ENCODE measurements at places on chromosomes 1 and 21.

DNA sequence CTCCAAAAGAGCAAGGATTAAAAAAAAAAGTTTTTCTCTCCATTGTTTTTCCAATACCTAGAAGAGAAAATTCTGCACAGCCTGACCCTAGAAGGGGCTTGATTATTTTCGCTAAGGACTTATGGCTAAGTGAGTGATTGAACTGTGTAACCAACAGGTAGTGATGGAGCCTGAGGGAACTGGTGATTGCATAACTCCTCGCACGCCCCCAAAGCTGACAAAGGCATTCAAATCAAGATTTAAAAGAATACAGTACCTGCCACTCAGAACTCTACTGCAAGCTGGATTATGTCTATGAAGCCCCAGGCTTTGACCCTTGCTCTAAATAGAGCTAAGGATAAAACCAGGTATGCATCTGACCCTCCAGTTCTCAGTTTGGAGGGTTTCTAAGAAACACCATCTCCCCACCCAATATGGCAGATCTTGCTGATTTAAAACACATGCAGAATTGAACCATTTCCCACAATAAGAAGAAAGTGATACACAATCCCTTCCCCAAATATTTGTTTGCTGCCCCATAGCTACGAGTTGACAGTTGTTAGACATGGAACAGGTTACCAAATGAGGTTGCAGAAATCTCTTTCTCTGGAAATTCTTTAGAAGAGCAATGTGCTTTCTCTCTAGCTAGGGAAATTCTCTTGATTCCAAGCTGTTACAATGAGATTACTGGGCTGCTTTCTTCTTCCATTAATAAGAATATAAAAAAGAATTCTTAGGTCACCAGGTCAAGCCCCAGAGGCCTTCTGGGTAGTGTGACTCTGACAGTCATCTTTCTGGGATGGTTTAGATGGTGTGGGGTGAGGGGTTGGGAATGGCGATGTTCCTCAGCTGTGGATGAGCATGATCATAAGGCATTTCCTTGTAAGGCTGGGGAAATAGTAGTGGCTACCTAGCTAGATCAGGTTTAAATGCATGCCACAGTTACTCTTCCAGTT lies 35.1 kb downstream of the FGGY start:
- no peak for DNase-seq

DNA sequence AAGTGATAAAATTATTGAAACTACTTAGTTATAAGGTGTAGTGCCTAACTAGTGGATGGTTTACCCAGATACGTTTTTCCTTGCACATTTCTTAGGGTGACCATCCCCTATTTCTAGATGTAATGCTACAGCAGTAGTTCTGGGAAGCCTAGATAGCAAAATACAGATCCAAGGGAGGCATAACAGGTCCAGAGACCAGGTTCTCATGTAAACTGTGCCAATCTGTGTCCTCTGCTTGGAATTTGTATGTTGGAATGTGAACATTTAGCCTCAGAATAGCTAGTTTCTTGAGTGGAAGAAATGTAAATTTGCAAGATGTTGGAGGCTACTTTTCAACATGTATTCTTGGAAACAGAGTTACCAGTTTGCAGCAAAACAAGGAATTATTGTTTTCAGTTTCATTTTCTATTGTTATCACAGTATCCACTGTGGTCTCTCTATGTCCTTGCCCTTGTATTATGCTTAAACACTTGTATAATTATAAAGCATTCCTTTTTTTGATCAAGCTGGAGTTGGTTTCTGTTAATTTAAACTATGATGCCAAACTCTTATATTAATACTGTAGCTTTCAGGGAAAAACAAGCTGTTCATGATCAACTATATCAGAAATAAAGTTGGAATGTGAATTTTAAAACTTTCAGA lies 102.0 kb upstream of the BRINP3 start:
- DNase-seq: no peak

DNA sequence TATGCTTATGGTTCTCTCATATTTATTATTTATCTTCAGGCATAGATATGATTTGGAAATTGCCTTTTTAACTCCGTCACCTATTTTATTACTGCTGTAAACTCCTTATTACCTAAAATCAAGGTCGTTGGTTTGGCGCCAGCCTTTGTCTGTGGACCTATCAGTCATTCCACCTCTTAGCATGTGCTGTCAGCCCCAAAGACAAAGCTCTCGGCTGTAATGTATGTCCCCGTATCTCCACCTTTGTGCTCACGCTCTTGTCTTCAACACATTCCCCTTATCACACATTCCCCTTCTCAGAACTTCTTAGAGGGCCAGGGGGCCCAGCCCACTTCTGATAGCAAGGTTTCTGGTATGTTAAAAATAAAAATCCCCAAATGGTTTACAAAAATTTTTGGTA lies 342.2 kb downstream of the RYR2 start:
- no peak for DNase-seq

DNA sequence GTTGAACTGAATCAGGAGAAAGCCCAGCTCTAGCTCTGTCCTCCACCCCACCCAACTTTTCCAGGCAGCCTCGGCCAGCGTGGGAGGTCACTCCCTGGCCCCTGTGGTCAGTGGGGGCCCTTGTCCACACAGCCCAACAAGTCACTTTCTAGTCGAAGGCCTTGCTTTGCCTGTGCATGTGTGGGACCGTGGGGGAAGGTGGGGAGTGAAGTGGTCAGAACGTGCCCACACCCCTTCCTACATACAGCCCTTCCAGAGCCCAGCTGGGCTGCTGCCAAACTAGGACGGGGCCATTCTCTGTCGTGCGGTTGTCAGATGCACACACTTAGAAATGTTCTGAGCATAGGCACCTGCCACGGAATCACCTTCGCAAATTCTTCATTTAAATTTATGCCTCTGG lies 18.0 kb downstream of the FAAP20 start:
- no peak for DNase-seq

DNA sequence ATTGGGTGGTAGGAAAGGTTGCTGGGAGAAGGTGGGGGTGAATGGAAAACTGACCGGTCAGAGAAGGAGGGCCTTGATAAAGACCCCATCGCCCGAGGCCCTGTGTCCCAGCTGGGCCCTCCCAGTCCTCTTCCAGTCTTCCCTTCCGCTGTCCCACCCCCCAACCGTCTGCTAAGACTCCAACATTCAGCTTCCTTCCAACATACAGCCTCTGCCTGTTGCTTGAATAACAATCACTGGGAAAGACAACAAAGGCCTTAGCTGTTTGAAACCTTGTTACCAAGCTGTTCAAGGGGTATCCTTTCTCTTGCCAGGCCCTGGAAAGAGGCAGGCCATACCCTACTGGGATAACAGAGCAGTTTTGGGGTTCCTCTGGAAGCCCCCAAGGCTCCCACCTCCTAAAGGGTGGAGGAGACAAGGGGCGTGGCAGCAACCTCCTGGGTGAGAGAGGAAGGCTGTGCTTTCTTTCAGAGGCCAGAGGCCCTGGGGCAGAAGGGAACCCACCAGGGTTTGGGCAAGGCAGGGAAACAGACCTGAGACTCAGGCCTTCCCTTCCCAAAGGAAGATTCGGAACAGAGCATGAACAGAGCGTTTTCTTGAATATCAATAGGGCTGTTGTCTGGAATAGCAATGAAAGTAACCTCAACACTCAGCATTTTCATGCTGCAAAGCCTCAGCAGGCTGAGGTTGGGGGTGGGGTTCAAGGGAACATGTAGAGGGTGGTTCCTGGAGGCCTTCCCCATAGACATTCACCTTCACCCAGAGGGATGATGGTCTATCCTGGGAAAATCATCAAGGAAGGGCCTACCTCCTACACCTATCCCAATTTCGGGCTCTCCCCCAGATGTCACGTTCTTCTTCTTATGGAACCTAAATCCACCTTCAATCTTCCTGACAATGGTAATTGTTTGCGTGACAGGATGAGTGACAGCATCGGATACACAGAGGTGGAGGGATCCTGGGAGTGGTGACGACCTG lies 4.1 kb downstream of the ETNK2 start:
- no peak for DNase-seq

- DNase-seq: no peak
Measured at GRCh38 chr1:38508232-38508631, 351.3 kb downstream of the RRAGC start.

- no peak for DNase-seq
Measured at GRCh38 chr21:34807146-34807880, 138.5 kb downstream of the CLIC6 start.

DNA sequence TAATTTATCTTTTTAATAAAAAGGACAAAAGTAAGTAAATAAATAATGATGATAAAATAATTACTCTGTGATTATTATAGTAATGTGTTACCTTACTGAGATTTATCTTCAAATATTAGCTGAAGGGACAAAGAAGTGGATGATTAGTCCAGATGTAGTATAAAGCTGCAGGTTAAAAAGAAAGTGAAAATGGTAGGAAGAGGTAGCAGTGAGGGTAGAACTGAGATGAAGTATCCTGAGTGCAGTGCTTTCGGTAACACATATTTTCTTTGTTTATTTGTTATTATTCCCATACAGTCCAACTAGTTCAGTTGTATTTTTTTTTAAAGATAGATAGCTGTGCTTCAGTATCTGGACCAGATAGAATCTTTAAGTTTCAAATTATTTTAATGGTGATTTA lies 1203.5 kb downstream of the NCAM2 start:
- no peak for DNase-seq

- no peak for DNase-seq
Measured at GRCh38 chr1:228358039-228358763, 48.4 kb downstream of the TRIM11 start.

- DNase-seq: no peak
Measured at GRCh38 chr1:9472386-9473031, 66.8 kb upstream of the SLC25A33 start.

- peak; percentile 63 for DNase-seq
Measured at GRCh38 chr1:111733183-111733991, 5.8 kb downstream of the INKA2 start.

- no peak for DNase-seq
Measured at GRCh38 chr1:44347280-44347679, 7.8 kb downstream of the ERI3 start.

GRCh38 chr1:233135833-233136232 lies 159.7 kb downstream of the PCNX2 start:
- DNase-seq: no peak

DNA sequence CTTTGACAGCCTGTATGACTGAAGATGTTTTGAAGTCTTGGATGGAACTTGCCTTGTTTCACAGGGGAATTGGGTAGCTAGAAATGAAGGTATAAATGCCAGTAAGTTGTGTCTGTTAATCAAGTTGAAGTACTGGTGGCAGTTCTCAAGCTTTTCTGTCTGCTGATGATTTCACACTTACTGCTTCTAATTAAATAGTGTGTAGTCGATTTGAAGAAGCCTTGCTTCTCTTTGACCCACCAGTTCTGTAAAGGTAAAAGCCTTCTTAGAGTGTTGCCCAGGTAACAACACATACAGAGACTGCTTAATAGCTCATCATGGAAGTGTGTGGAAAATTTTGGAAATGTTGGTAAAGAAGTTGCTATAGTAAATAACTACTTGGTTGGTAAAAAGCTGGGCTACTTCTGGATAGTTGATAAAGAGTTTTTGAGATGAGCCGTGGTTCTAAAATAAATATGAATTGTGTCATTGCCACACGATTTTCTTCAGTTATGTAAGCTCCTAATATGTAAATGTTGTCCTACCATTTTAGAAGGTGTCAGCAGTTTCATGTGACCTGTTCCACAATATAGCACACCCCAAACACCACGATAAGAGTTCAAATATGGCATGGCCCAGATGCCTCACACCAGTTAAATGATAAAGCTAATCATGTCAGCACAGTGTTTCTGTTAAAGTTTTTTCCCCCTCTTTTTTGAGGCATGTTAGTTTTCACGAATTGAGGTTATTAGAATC lies 7.4 kb downstream of the RABGAP1L start:
- no peak for DNase-seq

GRCh38 chr1:209707308-209707707 lies 2.7 kb downstream of the HSD11B1 start:
- no peak for DNase-seq

GRCh38 chr21:39484711-39485276 lies 33.0 kb downstream of the SH3BGR start:
- peak; percentile 91 for DNase-seq

- no peak for DNase-seq
Measured at GRCh38 chr21:26447932-26448475, 125.1 kb downstream of the CYYR1 start.

- DNase-seq: no peak
Measured at GRCh38 chr1:55010194-55010886, 11.6 kb downstream of the BSND start.

GRCh38 chr1:156100205-156100995 lies 14.1 kb upstream of the LMNA start:
- DNase-seq: no peak

GRCh38 chr1:65309304-65310077 lies at the start of gene DNAJC6:
Gene DNAJC6 (plus strand): TSS chr1:65309543. CDS start chr1:65309746, 203 bp downstream.
- peak; percentile 94 for DNase-seq

- no peak for DNase-seq
Measured at GRCh38 chr1:167765496-167765895, 43.7 kb downstream of the MPZL1 start.

- DNase-seq: no peak
Measured at GRCh38 chr1:193890935-193891334, 704.5 kb upstream of the B3GALT2 start.

DNA sequence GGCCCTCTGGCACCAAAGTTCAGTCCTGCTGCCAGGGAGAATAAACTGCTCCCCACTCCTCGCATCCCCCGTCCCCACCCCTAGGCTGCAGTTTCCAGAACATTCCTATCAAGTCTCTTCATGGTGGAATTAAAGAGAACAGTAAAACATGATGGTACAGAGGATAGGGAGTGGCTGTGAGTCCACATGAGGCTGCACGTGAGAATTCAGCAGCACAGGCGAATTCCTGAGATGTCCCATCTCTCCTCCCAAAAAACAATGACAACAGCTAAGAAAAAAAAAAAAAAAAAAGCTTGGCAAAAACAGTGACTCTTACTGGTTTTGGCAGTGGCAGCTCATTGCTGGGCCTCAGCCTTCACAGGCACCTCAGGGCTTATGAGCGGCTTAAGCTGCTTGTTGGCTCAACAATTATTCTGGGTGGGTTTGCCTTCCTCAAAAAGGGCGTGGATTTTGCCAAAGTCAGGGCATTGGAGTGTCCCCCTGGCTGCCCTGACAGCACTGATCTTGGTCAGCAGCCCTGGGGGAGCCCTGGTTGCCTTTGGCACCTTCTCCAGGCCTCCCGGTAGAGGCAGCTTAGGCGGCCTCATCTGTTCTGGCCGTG lies 5.7 kb upstream of the IFFO2 start:
- DNase-seq: no peak

GRCh38 chr1:211017075-211017718 lies 116.8 kb downstream of the KCNH1 start:
- DNase-seq: no peak

DNA sequence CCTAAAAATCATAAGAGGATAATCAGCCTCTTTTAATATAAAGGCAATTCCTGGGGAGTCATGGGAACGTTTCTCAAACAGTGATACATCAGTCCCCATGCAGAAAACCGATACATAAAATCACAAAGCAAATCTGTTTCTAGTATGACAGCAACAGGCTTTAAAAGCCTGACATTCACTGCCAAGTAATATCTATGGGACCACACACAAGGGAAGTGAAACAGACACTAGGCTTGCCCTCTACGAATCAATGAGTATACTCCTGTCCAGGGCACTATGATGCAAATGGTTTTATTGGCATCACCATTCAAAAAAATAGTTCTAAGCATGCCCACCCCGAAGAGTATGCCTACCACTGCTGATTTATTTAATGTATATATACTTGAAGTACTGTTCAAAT lies 54.4 kb downstream of the TIAM1 start:
- no peak for DNase-seq

- DNase-seq: no peak
Measured at GRCh38 chr21:20551939-20552338, 446.3 kb upstream of the NCAM2 start.

GRCh38 chr1:114341856-114342255 lies 169.1 kb downstream of the TRIM33 start:
- DNase-seq: no peak
